Osteoblast (primary cell): ENCODE measurements at places on chromosomes 7 and 10. TPM values are rescaled to one million over a fixed set of nuclear protein-coding genes. Genes with fewer than 3 reads are reported as not detected.

- no peak overlapping the region for H3K27ac ChIP-seq
- no peaks in the 10 kb centered on the region for H3K4me1 ChIP-seq
- no peak for DNase-seq
- peaks cover under 1% of the 10 kb centered on the region for H3K36me3 ChIP-seq
Observed at GRCh38 chr10:21749788-21750187, 215.8 kb downstream of the MLLT10 start.

DNA sequence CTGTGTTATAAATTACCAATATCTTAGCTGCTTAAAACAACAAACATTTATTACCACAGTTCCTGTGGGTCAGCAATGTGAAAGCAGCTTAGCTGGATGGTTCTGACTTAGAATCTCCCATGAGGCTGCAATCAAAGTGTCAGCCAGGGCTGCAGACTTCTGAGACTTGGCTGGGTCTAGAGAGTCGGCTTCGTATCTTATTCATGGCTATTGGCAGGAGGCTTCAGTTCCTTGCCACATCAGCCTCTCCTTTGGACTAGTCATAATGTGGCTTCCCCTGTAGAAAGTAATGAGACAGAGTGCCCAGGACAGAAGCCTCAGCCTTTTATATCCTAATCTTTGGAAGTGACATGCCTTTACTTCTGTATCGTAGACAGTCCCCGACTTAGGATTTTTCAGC, 27.3 kb downstream of the RALA start:
- no peak overlapping the region for H3K4me3 ChIP-seq
- peak overlapping the region; percentile 55 for H3K27ac ChIP-seq
- DNase-seq: no peak
- peaks cover 24% of the 10 kb centered on the region for H3K4me1 ChIP-seq

DNA sequence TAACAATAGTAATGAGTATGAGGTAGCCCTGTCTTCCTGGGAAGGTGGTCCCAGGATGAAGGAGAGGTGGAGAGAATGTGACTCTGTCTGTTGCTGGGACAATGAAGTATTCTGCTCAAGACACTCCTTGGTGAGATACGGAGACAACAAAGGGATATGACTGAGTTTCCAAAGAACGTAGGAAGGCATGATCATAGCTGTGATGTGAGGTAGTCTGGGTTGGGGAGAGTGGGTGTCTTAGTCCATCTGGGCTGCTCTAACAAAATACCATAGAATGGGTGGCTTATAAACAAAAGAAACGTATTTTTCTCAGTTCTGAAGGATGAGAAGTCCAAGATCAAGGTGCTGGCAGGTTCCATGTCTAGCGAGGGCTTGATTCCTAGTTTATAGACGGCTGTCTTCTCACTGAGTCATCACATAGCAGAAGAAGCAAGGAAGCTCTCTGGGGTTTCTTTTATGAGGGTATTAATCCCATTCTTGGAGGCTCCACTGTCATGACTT, 84.9 kb upstream of the RHOBTB1 start:
- peak overlapping the region; percentile 20 for H3K27ac ChIP-seq
- H3K27me3 ChIP-seq: no peaks in the 10 kb centered on the region
- peaks cover 6% of the 10 kb centered on the region for H3K4me1 ChIP-seq
- no peak overlapping the region for H3K4me3 ChIP-seq

DNA sequence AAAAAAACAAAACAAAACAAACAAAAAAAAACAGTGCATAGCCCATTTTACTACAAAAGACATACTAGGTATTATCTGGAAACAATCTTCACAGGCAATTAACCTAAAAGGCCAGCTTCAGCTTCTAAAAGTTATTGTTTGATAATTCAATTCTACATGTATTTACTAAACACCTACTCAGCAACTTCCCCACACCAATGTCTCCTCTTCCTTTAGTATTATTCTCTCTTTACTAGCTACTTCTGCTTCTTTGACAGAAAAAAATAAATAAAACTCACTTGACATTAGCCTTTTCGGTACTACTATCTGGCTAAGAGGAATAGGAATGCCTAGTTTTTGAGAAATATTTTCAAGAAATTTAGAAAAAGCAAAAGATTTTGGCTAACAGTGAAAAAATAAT, 2.8 kb downstream of the TM9SF3 start:
- no peaks in the 10 kb centered on the region for H3K27me3 ChIP-seq
- no peaks in the 10 kb centered on the region for H3K36me3 ChIP-seq
- no peak for DNase-seq
- no peak overlapping the region for H3K27ac ChIP-seq
- H3K4me3 ChIP-seq: no peak overlapping the region

Gene OLAH
- not detected in 2 replicates for total RNA-seq

Gene ARMC3
- total RNA-seq: under 0.01 TPM in 1 of 2 replicates, not detected in the other

GRCh38 chr10:29554660-29555059, 80.1 kb downstream of the SVIL start:
- H3K4me3 ChIP-seq: no peak overlapping the region
- H3K27me3 ChIP-seq: no peaks in the 10 kb centered on the region
- H3K27ac ChIP-seq: no peak overlapping the region
- H3K4me1 ChIP-seq: peaks cover 23% of the 10 kb centered on the region
- H3K36me3 ChIP-seq: peaks cover 16% of the 10 kb centered on the region

Gene GBX1
- not detected in 2 replicates for total RNA-seq

GRCh38 chr10:118664321-118664720, 68.9 kb upstream of the PRLHR start:
- H3K27me3 ChIP-seq: no peaks in the 10 kb centered on the region
- H3K27ac ChIP-seq: no peak overlapping the region
- DNase-seq: no peak
- H3K4me1 ChIP-seq: peaks cover 3% of the 10 kb centered on the region

Gene THSD7A
- total RNA-seq: under 0.01 TPM in 2 replicates

Gene SORBS1
- total RNA-seq: 0.29 and 0.72 TPM in 2 replicates

GRCh38 chr10:110980807-110981206, 61.4 kb downstream of the SHOC2 start:
- no peaks in the 10 kb centered on the region for H3K36me3 ChIP-seq
- no peak overlapping the region for H3K4me3 ChIP-seq
- no peaks in the 10 kb centered on the region for H3K27me3 ChIP-seq
- no peak for DNase-seq

DNA sequence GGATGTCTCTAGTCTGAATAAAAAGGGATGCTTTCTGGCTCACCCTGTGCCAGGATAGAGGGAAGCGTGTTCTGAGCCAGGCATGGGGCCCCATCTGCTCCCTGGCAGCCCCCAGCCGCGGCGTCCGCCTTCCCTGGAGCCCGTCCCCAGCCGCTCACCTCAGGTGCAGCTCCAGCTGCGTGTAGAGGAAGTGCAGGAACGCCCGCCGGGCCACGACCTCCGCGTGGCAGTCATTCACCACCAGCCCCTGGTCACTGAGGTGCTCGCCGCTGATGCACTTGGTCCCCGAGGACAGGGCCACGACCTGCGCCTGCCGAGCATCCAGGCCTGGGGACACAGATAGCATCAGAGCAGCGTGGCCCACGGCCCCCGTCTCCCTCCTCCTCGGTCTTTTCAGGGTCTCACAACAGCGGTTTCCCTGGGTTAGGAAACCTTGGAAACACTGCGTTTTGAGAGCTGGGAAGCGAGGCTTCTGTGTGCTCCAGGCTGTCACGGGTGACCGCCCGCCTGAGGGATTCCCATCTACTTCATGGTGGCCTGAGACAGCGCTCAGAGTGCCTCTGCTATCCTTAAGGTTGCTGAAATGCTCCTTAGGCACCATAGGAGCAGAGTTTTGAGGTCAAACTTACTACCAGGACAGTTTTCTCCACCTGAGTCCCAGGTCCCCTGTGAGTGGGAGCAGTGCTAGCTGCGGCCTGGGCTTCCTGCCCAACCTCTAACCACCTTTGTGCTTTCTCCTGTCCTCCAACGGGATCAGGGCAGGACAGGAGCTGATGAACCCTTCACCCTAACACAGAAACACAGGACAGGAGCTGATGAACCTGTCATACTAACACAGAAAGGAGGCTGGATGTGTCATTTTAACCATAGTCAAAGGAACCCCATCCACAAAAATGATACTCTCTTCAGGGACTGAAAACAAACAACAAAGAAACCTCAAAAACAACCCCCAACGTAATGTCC, 186.1 kb downstream of the WDR37 start:
- no peak overlapping the region for H3K27ac ChIP-seq
- no peak overlapping the region for H3K4me3 ChIP-seq
- H3K27me3 ChIP-seq: no peaks in the 10 kb centered on the region
- DNase-seq: peak; percentile 65
- H3K4me1 ChIP-seq: no peaks in the 10 kb centered on the region
- H3K36me3 ChIP-seq: no peaks in the 10 kb centered on the region

DNA sequence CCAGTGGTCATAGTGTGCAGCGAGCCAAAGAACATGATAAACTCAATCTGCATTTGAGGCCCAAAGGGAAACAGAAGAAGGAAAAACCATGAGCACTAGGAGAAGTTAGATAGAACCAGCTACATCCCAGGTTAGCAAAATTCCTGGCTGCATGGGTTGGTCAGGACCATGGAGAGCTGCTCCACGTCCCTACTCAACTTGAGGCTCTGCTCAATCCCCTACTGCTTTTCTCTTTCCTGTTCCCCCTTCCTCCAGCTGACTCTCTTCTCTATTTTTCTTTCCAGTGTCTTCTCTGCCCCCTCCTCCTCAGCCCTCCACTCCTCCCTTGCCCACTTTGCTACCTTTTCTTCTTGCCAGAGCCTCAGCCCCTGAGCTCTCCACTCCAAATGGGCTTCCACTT, 21.9 kb upstream of the VSIR start:
- H3K36me3 ChIP-seq: no peaks in the 10 kb centered on the region
- no peak overlapping the region for H3K4me3 ChIP-seq
- H3K4me1 ChIP-seq: no peaks in the 10 kb centered on the region
- H3K27me3 ChIP-seq: peaks cover 2% of the 10 kb centered on the region
- no peak overlapping the region for H3K27ac ChIP-seq
- peak; percentile 88 for DNase-seq

- DNase-seq: peak; percentile 79
- H3K27ac ChIP-seq: peak overlapping the region; percentile 84
- no peak overlapping the region for H3K4me3 ChIP-seq
- H3K27me3 ChIP-seq: no peaks in the 10 kb centered on the region
Observed at GRCh38 chr10:70615784-70616522, 13.4 kb upstream of the PRF1 start.

DNA sequence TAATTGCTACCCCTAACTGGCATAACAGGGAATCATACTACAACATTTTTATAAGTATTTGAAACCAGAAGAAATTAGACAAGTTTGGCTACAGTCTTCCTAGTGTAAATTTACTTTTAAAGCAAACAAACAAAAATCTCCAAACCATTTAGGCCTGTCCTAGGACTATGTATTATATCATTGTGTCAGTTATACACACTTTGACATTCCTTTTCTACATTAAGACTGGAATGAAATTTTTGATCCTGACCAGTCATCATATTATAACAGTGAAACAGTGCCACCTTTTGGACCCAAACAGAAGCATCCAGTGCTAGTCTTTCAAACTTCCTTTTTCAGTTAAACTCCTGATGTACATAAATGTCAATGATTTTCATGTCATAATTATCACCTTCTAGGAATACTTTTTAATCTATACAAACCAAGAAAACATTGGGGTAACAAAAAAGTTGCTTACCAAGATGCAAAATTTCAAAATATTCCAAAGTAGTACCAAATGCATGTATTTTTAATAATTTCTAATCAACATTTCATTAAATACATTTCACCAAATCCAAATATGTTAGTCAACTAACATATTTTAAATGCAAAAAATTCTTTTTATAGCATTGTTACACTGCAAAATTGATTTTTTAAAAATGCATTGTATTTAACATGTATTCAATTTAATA, 75.7 kb downstream of the IMMP2L start:
- H3K27me3 ChIP-seq: no peaks in the 10 kb centered on the region
- no peak overlapping the region for H3K27ac ChIP-seq
- peaks cover 3% of the 10 kb centered on the region for H3K4me1 ChIP-seq
- no peaks in the 10 kb centered on the region for H3K36me3 ChIP-seq
- DNase-seq: peak; percentile 69
- no peak overlapping the region for H3K4me3 ChIP-seq

DNA sequence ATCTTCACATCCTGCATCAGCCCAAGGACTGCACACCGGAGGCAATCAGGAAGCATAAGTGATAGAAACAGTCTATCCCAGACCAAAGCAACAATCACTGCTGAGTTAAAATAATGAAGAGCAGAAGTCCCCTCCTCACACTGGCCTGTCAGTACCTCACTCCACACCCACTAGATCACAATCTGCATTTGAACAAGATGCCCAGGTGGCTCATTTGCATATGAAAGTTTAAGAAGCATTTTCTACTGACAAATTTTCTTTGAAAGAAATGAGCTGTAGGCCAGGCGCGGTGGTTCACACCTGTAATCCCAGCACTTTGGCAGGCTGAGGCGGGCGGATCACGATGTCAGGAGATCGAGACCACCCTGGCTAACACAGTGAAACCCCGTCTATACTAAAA, 77.4 kb downstream of the CUL2 start:
- H3K27ac ChIP-seq: no peak overlapping the region
- H3K36me3 ChIP-seq: peaks cover 27% of the 10 kb centered on the region
- no peak for DNase-seq
- no peaks in the 10 kb centered on the region for H3K27me3 ChIP-seq

Gene GJD4
- under 0.01 TPM in 1 of 2 replicates, not detected in the other for total RNA-seq

DNA sequence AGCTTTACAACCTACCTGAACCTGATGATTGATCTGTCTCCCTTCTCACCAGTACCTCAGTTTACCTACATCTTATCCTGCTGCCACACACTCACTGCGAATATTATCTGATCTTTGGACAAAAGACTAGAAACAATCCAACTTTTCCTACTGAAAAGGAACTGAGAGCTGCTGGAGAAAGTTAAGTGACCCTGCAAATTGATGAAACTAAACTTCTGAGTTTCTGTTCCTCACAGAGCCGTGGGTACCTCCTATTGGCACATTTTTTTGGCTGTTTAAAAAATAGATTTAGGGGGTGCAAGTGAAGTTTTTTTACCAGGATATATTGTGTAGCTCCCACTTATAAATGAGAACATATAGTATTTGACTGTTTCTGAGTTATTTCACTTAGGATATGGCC, 66.0 kb upstream of the STARD3NL start:
- DNase-seq: no peak
- H3K27ac ChIP-seq: no peak overlapping the region
- H3K27me3 ChIP-seq: peaks cover 18% of the 10 kb centered on the region
- no peak overlapping the region for H3K4me3 ChIP-seq

DNA sequence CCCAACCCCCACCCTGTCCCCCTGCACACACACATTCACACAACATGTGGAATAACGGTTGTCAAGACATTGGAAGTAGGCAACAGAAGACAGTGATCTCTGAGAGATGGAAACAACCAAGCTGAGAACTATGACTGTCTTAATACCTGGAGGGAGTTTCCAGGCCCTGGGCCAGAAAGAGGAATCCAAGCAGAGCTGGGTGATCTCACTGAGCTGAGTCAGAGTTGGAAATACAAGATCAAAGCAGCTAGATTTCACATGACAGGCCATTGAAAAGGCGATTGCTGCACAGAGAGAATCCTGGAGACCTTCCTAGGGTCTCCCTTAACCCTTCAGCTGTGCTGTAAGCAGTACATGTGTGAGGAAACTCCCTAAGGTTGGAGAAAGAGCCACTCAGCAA, 165.8 kb upstream of the PRSS1 start:
- H3K27me3 ChIP-seq: no peaks in the 10 kb centered on the region
- peak overlapping the region; percentile 3 for H3K27ac ChIP-seq
- no peak overlapping the region for H3K4me3 ChIP-seq

Gene CD36
- 22.8 and 39.8 TPM in 2 replicates for total RNA-seq
